ENCODE measurements at places on chromosomes 7 and 10.

DNA sequence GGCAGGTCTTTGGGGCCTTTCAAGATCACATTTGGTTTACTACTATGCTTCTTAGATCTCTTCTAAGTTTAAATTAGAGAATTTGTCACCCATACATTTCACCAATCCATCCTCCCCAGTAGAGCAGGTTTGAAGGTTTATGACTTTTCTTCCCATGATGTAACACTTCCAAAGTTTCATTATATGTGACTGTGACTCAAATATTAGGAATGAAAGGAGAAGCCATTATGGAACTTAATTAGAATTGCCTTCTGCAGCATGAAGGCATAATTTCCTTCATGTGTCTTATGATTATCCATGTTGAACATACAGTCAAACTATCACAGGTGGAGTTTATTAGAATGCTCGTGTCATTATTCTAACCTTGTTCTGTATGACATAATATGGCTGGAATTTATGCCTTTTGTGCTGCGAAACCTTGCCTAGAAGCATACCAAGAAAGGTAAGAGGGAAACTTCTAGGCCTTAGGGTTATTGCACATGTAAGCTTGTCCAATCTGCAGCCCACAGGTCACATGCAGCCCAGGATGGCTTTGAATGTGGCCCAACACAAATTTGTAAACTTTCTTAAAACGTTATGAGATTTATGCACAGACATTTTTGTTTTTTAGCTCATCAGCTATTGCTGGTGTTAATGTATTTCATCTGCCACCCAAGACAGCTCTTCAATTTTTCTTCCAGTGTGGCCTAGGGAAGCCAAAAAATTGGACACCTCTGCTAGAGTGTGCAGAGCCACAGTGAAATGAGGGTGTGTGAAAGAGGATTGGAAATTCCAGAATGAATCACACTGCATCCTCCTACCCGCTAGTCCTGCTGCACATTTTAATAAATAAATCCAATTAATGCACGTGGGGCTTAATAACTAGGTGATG is 133.6 kb downstream of the TMEM26 start:
- no peak for DNase-seq

DNA sequence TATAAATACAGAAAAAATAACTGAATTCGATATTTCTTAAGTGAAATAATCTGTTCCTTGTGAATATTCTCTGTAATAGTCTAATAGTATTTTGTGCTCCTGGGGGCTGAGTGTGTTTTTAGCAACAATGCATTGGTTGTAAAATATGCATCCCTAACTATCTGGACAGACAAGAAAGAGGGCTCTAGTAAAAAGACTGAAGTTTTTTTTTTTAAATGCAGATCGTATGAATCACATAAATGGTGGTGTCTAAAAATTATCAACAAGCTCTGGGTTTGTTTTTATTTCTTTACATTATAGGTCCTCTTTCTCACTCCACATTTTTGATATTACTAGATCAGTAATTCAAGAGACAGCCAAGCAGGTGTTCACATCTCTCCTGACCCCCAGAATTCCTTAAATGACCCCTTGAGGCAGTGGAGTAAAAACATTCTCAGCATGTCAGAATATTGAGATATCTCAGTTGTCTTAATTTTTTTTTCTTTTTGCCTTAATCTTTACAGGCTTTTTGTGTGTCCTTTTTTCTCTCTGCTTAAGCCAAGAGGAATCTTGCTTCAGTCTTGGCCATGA is 18.2 kb downstream of the ARID5B start:
- no peak for DNase-seq

GRCh38 chr10:124075231-124075955 is 18.0 kb downstream of the CHST15 start:
- no peak for DNase-seq

GRCh38 chr7:102044984-102045673 is 227.7 kb downstream of the CUX1 start:
- no peak for DNase-seq

- no peak for DNase-seq
These were observed 29.6 kb upstream of the ZRANB1 start for GRCh38 chr10:124912101-124912886.

GRCh38 chr7:158779061-158780000 is 50.0 kb downstream of the ESYT2 start:
- DNase-seq: no peak

GRCh38 chr10:1643161-1643907 is 94.0 kb downstream of the ADARB2 start:
- DNase-seq: no peak

GRCh38 chr10:27446091-27446918 is 57.8 kb upstream of the RAB18 start:
- no peak for DNase-seq

GRCh38 chr10:70319183-70319582 is 35.4 kb upstream of the NPFFR1 start:
- DNase-seq: no peak

DNA sequence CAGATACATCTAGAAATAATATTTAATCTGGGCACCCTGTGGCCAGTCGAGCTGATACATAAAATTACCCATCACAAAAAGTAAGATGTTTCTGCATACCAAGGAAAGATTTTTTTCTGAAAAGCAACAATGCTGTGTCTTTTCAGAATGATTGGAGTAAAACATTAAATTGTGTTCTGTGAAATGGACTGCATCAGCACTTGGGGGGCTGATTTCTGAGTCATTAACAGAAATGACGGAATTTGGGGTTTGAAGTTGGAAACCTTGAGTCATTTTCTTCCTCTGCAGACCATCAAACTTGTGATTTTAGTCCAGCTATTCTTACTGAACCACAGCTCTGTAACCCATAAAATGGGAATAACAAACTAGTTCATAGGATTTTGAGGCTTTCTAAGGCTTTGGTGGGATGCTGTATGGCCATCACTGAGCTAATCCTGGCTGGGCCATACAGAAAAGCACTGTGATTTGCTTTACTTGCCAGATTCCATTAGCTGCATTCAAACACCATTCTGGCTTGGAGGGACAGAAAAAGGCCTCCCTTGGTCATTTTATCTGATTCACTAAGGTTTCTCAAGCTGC is 739.4 kb upstream of the IGFBP3 start:
- no peak for DNase-seq

DNA sequence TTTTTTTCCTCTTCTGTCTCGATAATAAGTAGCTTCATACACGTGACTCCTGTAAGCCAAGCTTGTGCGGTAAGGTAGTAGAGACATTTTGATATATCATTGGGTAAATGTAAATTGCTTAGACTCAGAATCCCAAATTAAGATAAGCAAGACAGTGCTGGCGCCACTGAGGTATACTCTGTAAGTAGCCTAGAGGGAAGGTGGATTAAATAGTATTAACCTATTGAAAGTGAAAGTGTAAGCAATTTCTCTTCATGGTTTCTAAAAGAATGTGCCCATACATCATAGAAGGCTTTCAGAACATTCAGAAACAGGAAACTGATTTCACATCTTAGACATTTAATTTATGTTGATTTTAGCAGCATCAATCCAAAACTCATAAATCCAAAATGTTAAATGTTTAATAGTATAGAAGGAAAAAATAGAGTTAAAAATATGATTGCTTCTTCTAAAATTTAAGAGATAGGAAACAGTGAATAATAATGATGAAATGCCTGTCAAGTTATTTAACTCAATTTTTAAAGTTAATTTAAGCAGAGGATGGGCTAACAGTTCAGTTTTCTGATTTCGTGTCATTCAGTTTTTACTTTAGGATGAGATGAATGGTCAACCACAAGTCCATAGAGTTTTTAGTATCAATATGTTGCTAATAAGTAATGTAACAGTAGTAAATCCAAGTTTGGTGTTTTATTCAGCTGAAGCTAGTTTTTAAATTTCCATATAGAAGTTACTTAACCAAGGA is 36.8 kb downstream of the LRRC72 start:
- DNase-seq: no peak

GRCh38 chr10:116121640-116122525 is 151.1 kb downstream of the GFRA1 start:
- DNase-seq: no peak

GRCh38 chr10:122981066-122981464 is 864 bp downstream of the PSTK start:
- no peak for DNase-seq

DNA sequence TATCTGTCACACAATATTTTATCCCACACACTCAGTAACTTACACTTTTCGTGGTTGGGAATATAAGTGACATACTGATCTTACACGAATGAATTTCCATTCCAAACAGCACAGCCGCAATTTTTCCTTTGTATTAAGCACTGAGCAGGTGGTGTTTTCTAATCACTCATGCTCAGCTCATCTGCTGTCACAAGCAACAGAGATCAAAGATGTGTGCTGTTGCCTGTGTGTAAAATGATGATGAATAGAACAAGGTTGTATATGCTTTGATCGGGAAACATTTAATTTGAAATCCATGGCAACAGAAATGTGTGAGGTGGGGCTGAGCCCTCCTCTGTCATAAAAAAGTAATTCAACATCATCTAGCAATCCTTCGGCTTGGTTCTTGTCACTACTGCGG is 927.7 kb upstream of the MBL2 start:
- DNase-seq: no peak

GRCh38 chr10:88592381-88592780 is 5.8 kb downstream of the LIPJ start:
- no peak for DNase-seq

DNA sequence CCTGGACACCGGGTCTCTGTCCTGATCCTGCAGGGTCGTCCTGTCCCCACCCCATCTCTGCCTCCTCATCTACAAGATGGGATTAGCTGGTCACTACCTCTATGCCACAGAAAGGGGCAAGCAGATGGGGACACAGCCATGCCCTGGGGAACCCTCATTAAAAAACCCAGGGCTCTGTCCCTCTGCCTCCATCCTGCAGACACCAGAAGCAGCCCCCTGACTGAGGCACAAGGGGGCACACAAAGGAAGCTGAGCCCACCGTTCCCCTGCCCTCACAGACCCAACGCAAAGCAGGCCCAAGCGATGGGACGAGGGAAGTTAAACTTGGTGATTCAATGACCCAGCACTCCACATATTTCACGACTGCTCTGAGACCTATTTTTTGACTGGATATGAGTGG is 142.4 kb downstream of the TCERG1L start:
- no peak for DNase-seq

DNA sequence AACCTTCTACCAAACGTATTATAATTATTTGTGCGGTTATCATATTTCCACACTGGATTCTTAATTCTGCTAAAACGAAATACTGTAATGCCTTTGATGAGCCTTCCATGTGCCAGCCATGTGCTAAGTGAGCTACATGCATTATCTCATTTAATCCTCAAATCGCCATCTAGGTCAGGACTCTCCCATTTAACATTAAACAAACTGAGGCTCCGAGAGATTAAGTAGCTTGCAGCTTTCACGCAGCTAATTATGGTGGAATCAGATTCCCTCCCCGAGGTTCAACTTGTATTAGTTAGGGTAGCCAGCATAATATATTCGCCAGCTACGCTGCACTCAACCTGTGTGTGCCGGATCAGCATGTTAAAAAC is 798 bp upstream of the TSPAN33 start:
- no peak for DNase-seq

GRCh38 chr10:5297466-5297865 is 67.3 kb upstream of the UCN3 start:
- DNase-seq: no peak

DNA sequence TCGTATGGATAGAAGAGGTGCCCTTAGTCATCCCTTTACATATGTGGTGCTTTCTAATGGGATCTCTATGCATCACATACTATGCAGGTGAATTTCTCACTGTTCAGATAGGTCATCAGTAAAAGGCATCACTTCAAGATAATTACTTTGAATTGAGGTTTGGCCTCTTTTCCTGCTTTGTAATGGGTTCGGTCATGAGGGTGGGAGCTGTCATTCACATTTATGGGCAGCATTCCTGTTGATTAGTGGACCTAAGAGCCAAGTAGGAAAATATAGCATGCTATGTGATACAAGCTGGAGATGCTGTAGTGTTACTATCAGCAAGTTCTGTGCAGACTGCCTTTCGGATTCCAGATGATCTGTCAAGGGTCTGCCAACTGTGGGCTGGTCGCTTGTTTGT is 156.3 kb downstream of the LCOR start:
- no peak for DNase-seq

- peak; percentile 98 for DNase-seq
These were observed at the start of gene CBLL1 for GRCh38 chr7:107743567-107744344. Gene CBLL1 (plus strand): TSS chr7:107744142. CDS start chr7:107744164, 22 bp downstream.

DNA sequence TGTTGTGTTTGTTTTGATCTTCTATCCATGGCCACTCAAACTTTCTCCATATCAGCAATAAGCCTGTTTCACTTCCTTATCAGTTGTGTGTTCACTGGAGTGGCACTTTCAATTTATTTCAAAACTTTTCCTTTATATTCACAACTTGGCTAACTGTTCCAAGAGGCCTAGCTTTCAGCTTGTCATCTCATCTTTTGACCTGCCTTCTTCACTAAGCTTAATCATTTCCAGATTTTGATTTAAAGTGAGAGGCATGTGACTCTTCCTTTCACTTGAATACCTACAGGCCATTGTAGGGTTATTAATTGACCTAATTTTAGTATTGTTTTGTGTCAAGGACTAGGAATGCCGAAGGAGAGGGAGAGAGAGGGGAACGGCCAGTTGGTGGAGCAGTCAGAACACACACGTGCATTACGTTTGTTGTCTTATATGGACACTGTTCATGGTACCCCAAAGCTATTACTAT is 5.5 kb upstream of the GNAT3 start:
- no peak for DNase-seq

- peak; percentile 29 for DNase-seq
These were observed 55.4 kb upstream of the LMTK2 start for GRCh38 chr7:98051118-98051744.

- DNase-seq: no peak
These were observed 101.6 kb upstream of the TNS3 start for GRCh38 chr7:47683485-47683898.

- DNase-seq: no peak
These were observed 184.2 kb downstream of the SRPK2 start for GRCh38 chr7:105204520-105204919.

- no peak for DNase-seq
These were observed 1.3 kb downstream of the PGAM2 start for GRCh38 chr7:44063894-44064651.

DNA sequence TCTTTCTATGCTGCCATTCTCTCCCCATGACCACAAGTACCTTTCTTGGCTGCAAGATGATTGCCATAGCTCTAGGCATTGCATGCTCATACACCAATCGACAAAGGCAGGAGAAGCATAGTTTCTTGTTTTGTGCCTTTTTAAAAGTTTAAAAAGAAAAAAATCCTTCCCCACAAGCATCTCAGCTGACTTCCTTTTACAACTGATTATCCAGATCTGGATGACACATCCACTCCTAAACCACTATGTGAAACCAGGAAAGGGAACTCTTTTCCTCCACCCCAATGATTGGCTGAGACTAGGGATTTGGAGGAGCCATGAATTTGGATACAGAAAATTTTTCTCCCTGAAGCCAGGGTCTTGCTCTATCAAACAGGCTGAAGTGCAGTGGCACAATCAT is 14.5 kb upstream of the LRRC4 start:
- no peak for DNase-seq

- DNase-seq: no peak
These were observed 177.9 kb upstream of the MGMT start for GRCh38 chr10:129288999-129289584.
